ENCODE measurements at places on chromosomes 5 and 9.

GRCh38 chr9:72945391-72945790 lies 7.5 kb downstream of the ALDH1A1 start:
- DNase-seq = no peak

DNA sequence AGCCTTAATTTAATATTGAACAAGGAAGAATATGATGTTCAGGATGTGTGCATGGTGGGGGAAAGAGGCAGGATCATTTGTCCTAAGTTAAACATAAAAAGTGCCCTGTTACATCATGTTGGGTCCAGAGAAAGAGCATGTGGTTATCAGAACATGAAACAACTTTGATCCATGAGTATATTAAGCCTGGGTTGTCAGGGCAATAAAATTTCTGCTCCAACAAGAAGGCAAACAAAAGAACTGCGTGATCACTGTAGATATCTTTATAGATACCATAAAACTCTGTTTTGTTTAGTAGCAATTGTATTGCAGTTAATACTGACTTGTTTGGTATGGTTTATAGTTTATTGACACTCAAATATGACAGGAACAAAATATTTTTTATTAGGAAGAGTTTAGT lies 35.2 kb downstream of the PCA3 start:
- no peak for DNase-seq

DNA sequence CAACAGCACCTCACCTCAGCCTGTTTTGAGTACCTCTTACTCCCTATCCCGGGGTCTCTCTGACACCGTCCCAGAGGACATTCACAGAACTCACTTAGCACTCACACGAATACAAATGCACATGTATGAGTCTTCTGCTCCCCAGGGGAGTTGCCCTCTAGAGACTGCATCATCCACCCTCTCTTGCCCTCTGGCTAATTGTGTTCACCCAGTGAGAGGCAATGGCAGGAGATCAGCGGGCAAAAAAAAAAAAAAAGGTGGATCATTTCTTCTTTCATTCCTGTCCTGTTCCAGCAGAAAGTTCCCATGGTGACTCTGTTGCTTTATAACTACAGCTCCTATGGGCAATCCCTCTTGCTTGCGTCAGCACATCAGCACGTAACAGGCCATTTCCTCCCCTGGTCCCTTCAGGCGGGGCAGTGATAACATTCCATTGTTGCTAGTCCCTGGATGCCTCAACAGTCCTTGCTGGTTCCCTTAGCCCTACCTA lies 23.5 kb upstream of the SNX2 start:
- DNase-seq = no peak

GRCh38 chr9:18822850-18823249 lies 210.2 kb downstream of the SAXO1 start:
- DNase-seq = no peak

DNA sequence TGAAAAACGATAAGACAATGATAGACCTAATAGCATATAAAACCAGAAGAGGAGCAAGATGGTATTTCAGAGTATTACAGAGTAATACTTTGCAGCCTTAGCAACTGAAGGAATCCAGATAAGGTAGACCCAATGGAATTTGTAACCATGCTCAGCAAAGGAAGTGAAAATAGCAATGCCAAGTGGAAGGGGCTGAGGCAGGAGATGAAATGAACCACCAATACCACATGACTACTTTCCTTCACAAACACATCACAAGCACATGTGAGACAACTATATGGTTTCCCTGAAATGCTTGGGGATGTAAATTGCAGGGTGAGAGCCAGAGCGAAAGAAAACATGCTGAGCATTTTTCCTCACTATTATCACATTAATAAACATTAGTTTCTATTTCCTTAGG lies 79.8 kb upstream of the MELK start:
- no peak for DNase-seq

DNA sequence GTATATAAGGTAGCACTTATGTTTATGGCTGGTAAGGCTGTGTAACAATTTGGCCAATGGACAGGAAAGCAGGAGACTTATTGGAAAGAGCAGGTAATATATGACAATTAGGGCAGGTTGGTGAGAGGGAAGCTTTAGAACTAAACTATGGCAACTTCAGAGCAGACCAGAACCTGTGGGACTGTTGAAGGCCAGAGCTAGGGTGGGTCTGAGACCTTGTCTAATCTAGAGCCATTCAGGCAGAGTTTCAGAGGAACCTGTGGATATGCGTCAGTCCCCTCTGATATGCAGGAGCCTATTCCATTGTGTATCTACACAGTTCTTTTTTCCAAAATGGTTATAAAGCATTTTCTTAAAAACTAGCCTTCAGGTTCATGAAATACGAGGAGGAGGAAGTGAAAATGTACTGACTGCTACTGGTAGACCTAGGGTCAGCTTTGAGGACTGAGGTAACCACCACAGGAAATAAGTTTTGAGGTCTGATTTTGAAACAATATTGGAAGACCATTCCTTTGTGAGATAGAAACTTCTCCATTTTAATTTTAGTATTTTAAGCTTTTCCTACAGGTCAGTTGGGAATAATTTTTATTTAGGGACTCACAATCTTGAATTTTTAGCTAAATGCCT lies 37.6 kb downstream of the ELL2 start:
- DNase-seq = no peak

DNA sequence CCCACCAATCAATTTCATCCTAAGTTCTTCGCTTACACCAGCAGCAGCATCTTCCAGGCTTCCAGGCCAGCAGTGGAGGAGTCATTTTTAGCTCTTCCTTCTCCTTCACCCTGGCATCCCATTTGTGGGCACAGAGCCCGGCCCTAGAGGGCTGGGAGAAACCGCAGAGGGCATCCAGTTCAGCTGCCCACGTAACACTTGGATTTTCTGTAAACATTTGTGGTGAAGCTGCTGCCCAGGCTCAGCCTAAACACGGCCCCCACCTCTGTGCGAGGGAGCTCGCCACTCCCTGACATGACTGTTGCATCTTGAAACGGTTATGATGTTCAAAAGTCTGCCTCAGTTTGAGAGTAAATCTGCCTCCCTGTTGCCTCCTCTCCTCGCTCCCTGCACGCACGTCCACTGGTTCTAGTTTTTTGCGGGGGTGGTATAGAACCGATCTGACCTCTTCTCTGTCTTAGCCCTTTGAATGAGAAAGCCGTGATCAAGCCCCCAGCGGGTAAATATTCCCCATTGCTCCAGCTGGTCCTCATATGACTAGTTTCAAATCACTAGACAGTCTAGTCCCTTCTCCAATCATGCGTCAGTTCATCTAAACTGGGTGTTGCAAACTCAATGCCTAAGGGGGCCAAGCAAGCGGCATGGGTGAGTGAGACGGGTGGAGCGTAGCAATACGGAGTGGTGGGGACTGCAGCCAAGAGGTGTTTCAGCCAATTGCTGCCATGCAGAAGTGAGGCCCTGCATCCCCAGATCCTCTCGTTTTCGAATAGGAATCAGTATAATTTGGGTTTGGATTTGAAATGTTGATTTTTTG lies 34.9 kb upstream of the N4BP3 start:
- no peak for DNase-seq

DNA sequence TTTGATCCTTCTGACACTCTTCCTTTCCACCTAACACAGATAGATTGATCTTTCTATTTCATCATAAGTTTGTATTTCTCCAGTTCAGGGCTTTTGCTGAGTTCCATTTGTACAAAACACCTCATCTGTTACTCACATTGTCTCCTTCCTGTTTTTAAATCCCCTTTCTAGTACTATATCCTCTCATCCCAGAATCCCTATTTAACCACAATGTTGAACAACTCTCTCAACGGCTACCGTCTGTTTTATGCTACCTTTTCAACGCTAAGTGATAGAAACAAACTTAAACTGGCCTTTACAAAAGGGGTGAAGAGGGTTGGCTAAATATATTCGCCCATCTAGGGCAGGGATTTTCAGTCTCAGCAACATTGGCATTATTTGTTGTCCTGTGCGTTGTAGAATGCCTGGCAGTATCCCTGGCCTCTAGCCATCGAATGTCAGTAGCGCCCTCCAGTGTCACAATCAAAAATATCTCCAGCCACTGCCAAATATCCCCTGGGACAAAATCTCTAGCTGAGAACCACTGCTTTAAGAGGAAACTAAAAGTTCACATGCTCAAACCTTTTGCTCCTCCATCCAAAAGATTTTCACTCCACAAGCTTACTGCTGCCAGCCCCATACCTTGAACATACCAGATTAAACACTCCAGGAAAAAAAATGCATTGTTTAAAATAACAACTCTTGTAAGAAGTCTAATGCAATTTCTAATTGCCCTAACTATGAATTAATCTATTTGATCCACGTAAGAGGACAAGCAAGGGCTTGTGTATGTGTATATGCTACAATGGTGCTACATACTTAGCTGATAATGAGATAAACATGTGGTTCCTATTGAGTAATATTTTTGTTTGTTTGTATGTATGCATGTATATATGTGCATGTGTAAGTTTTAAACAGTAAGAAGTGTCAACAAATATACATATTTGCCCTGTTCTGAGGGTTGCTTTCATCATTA lies 344.0 kb downstream of the PTPRD start:
- DNase-seq = no peak

- no peak for DNase-seq
Observed at GRCh38 chr5:74640954-74641734, 616 bp upstream of the ENC1 start.

DNA sequence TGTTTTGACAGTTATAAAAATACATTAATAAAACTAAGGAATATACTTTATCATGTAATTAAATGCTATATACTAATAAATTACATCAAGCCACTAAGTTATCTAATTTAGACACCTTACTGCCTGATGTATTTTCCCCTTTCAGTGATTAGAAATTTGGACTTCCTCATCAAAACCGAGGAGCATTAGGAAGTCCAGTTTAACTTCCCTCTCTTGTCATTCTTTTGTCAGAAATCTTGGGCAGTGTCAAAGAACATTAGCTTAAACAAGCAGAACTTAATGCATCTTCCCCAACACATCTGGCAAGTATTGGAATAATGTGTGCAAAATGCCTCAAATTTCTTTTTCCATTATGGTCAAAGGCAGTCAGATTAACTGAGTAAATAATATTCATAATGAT lies 81.6 kb downstream of the PLPP1 start:
- DNase-seq = no peak

DNA sequence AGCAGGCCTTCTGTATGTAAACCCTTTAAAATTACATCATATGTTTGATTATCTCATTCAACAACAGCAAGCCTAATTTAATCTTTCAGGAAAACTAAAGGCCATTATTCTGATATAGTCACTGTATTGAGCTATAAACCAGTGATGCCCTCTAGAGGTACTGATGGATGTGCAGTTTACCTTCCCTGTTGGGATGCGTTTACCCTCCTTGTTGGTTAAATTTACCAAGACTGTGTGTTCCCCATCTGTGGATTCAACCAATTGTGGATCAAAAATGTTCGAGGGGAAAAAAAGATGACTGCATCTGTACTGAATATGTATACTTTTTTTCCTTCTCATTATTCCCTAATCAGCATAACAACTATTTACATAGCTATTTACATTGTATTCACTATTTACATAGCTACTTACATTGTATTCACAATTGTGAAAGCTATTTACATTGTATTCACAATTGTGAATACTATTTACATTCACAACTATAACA lies 3.7 kb upstream of the BAAT start:
- DNase-seq = no peak

DNA sequence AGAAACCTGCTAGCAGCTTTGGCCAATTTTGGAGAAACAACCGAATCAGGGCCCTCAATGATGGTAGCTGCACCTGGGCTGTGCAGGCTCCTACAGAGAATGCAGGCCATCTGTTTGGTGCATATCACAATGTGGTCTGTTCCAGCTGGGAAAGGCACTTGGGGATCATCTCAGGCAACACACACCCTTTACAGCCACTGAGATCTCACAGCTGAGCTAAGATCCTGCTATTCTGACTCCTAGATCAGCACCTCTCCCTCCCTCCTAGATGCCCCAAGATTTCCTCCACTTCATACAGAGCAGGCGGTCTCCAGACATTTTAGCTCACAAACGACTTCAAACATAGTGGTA lies 100.7 kb downstream of the SH3TC2 start:
- no peak for DNase-seq

DNA sequence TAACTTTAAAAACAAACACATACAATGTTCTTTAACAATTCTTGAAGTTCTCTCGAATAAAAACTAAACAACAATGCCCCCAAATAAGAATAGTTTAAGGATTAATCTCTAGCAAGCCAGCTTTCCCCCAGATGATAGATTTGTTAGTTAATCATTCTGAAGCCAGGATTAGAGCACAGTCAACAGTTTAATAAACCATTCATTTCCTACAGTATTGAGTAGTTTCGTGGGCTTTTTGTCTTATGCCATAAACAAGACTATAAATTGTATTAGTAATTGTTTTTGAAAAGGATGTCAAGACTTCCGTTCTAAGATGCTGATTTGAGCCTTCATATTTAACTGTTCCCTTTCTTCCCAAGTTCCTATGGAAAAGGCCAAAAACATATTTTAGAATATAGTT lies 136.6 kb downstream of the PIK3R1 start:
- no peak for DNase-seq

DNA sequence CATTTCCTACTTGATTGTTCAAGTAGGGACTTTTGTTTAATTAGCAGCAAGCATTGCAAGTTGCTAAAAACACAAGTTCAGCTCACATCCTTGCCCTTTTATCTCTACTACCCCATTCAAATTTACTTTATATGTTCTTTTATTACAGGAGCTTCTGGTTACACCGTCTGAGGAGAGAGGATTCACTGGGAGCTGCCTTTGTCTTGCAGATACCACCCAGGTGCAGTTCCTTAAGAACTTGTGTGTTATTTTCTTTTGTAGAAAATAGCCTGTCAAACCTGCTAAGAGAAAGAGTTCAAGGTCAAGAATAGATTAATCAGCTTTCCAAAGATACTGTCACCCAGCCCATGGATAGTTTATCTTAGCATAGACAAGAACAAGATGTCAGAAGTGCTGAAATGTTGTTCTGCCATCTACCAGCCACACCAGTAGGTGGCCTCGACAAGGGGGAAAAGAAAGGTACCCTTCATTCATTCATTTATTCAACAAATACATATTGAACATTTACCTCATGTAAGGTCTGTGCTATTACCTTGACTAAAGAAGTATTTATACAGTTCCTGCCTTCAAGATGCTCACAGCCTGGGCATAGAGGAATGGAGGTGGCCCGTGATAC lies 750.3 kb downstream of the MAT2B start:
- DNase-seq = no peak

DNA sequence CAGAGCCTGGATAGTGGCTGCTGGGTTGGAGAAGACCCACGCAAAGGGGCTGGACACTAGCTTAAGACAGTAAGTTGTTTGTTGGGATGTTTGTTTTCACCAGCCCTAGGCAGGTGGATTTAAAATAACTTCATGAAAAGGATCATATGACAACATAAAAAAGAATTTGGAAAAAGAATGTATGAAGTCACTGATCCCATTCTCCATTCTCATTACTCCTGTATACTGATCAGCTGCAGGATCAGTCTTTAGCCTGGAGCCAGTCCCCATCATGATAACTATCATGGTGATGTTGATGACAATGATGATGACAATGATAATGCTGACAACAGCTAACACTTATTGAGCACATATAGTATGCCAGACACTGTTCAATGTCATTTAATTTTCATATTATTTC lies 92.1 kb upstream of the IFNE start:
- DNase-seq = no peak

All from activated T-helper 9 cell treated with anti-CD3 and anti-CD28 coated beads, Interleukin-2, amount 50 U/mL, for 16 hours (primary cell).